Smooth muscle cell of the coronary artery (primary cell): ENCODE measurements at places on chromosomes 4 and X. TPM values are rescaled to one million over a fixed set of nuclear protein-coding genes. Genes with fewer than 3 reads are reported as not detected.

RTL3 gene
- 0.12 TPM in 1 of 2 replicates, not detected in the other for total RNA-seq

ARL13A gene
- not detected in 2 replicates for total RNA-seq

MND1 gene
- 0.35 and 2.3 TPM in 2 replicates for total RNA-seq

MAGEB1 gene
- total RNA-seq: not detected in 2 replicates

PPEF2 gene
- not detected in 2 replicates for total RNA-seq

DHX15 gene
- 93.4 and 127 TPM in 2 replicates for total RNA-seq
